ENCODE measurements at places on chromosomes 2 and 18.

DNA sequence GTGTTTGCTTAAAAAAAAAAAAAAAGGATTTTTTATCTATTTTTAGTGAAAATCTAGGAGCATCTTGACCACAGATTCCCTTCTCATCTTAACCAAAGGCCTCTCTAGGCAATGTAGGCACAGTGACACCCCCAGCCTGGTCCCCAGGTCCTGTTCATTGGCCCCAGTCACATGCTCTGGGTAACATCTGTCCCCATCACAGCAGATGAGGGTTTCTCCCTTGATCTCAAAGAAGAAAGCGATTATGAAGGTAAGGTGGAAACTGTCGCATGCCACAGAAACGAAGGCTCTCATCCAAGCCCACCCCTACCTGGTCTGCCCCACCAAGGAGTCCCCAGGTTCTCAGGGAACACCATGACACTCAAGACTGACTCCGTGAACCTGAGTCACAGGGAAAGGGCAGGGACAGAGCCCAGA is 4.7 kb downstream of the HS6ST1 start:
- DNase-seq, result no peak

DNA sequence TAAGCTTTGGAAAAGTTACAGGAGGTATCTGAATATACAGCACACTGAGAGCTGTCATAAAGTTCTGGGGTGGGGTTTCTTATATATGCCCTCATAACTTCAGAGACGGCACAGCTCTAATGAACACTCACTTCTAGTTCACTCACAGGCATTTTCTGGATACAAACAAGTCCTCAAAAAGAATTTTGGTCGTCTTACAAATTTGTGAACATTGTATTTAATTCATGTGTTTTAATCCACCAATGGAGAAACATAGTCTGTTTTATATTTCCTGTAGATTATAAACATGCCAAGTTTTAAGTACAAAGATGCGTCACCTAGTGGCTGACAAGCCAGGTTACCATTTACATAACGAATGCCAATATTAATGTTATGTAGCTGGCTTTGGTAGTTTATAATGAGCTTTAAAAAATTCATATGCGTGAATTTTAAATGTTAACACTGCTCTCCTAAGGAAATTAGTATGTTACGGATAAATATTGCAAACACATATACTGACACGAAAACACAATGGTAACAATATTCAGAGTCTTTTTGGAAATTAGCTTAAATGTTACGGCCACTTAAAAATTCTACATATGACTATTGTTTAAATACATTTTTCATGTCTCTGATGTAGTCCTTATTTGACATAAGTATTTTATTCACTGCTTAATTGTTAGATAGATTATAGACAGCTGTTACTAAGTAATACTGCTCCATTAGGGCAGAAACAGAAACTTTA is 2.5 kb downstream of the COL3A1 start:
- peak; percentile 52 for DNase-seq

DNA sequence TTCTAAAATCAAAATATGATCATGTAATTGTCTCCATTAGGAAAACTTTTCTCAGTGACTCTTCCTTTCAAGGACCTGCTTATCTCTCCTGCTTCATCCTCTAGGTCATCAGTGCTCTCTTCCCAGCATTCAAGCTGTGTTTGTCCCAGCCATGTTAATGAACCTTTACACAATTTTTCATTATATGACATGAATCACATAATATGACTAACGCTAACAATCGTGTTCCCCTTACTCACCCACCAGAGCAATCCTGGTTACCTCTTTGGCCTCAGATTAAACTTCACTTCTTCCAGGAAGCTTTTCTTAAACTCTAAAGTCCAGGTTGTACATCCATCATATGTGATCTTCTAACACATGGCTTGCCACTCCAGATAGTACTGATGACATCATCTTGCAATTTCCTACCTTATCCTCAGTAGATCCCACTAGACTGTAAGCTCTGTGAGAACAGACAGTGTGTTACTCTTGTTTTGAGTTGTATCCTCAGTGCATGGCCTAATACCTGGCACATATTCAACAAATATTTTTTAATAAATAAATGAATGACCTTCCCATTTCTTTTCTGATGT is 882.9 kb upstream of the ZEB2 start:
- DNase-seq, result no peak

DNA sequence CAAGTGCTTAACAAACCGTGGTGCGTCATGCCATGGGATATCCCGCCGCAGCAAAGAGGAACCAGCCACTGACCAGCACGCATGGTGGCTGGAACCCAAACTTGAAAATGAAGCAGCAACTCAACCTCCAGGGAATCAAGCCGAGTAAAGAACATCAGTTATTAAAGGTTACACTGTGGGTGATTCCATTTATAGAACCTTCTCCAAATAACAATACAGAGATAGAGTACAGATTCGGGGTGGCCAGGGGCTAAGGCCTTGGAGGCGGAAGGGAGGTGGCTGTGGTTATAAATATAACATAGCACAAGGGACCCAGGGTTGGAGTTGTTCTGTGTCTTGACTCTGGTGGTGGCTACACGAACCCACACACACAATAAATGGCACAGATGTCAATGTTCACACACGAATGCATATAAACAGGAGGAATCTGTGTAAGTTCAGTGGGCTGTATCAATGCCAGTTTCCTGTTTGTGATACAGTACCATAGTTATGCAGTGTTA is 123.1 kb downstream of the EIPR1 start:
- DNase-seq, result no peak

DNA sequence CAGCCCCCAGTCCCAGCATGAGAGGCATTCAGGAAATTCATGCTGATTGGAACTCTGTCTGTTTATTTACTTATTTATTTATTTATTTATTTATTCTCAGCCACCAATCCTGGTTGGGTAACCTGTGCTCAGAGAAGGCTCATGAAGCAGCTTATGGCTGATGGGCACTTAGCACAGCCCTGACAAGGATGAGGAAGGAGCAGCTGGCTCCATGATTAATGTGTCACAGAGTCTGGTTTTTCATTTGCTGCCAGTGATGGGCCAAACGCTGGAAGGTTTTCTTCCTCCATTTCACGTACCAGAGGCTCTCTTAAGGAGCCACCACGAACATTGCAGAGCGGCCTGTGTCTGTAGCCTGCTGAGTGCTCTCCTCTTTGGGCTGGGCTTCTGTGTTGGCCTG is 28.3 kb upstream of the KCNS3 start:
- no peak for DNase-seq

DNA sequence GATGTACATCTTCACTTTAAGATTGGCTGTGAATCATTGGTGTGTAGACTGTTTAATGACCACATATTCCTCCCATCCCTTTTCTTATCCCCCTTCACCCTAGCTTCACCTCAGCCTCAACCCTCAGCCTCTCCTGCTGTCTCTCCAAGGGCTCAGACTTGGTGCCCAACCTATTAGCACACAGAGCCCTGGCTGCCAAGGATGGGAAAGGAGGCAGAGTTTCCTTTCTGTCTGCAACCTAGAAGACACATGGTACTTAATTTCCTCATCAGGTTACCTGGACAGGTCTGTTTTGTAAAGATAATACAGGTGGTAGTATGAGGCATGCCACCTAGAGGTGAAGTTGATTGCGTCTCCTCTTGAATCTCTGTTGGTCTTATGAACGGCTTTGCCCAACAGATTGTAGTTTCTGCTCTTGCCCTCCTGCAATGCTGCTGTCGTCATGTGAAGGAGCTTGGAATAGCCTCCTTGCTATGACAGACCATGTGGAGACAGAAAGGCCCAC is 44.5 kb upstream of the RMND5A start:
- no peak for DNase-seq

- no peak for DNase-seq
These were observed 290.0 kb downstream of the CYP26B1 start for GRCh38 chr2:71857636-71858035.

DNA sequence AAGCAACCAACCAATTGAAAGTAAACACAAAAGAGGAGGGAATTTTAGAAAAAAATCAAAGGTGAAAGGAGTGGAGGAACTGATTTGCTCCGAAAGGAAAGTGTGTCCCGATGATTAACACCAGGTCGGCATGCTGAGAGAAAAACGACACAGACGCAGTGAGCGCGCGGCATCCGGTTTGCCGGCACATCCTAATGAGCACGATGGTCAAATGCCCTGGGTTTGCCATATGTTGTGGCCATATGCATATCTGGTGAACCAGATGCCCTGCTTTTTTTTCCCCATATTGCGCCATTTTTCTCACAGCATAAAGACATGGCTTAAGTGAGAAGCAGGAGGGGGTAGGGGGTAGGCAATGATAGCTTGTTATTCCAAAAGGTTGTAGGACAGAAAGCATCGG is 626.7 kb downstream of the BCL11A start:
- no peak for DNase-seq

- no peak for DNase-seq
These were observed 417.1 kb upstream of the CDH2 start for GRCh38 chr18:28594034-28594433.

DNA sequence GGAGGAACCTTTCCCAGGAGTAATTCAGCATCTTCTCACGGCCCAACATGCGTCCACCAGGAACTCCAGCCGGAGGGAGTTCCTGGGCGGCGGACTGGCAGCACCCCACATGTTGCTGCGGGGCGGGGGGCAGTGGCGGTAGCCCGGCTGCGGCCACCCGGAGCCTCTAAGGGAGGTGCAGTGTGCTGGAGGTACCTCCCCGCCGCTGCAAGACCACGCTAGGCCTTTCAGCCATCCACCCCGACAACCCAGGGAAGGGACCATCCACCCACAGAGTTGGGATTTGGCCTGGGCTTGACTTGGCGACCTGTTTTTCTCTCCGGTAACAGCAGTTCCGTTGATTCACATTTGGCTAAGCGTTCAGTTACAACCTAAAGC is 625 bp downstream of the LYPD6 start:
- no peak for DNase-seq

GRCh38 chr2:20352230-20352578 is 1.6 kb upstream of the PUM2 start:
- DNase-seq, result no peak

GRCh38 chr2:109557309-109557708 is 56.5 kb downstream of the SEPTIN10 start:
- DNase-seq, result no peak

- DNase-seq, result no peak
These were observed 298.5 kb downstream of the INSIG2 start for GRCh38 chr2:118386641-118387302.

DNA sequence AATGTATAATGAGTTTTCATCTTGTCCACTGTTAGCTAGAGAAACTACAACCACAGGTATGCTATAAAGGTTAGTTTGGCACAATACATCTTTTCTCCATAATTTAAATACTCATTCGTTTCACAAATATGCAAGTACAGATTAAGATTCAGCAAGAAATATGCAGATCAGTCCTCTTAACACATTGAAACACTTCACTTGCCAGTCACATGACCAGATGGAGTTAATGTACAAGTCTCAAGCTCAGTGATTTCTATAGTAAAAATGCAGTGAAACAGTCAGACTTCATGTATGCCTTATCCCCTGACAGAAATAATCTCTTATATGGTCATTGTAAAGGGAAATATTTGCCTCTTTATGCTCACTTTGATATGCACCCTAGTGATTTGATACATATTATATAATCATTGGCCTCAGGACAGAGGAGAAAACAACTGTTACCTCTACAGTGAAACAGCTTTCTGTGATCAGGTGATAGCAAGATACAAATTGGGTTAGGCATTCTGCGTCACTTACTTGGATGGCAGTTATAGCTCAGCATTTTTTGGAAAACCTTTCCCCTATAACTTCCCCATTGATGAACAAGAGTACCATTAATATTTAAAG is 104.6 kb downstream of the TCF4 start:
- no peak for DNase-seq

DNA sequence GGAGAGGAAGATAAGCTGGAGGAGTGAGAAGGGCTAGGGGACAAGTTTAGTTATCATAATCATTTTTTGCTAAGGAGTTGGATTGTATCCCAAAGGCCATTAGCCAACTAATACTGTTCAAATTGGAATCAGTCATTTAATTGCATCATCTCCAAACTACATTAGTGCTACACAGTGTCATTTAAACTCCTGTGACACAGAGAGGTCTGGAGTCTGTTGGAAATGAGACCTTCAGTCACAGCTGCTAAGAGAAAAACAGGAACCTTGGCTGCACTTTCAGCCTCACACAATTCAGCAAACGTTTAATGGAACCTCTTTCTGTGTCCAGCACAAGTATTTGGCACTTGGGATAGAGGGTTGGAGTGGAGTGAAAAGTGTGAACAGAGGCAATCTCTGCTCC is 175.5 kb upstream of the MGAT5 start:
- no peak for DNase-seq

DNA sequence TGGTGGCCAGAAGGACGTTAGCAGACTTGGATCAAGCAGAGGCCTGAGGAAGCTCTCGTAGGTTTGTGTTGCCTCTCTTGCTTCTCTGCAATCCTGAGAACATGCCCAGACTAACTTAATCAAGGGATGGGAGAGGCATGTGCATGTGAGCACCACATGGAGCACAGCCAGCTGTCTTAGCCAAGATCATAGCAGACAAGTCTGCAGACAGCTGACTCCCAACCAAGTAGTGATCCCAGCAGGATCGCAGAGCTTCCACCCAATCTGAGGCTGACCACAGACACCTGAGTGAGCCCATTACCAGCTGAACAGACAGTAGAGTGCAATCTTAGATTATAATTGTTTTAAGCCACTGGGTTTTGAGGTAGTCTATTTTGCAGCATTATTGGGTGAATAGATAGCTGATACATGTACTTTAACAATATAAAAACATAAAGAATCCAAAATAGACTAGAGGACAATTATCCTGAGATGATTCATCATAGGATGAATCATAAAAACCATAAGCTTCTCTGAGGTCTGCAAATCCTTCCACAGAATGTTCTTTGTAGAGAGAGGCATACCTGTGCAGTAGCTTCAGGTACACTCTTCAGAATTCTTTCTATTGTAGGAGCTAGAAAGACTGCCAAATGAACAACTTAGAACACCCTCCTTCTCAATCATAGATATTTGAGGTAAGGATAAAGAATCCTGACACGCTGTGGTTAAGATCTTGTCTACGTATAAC is 25.2 kb upstream of the FAM110C start:
- no peak for DNase-seq

DNA sequence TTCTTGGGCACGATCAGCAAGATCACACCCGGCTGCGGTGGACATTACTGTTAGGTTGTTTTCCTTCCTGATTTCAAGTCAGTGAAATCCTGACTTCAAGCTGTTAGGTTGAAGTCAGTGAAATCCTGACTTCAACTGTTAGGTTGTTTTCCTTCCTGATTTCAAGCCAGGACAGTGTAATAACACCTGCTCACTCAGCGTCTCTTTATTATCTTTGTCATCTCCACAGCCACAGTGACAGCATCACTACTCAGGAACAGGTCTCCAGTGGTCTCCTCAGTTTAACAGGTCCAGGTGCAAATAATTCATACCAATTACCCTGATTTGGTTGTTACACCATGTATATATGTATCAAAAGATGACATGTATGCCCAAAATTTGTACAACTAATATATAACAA is 208.1 kb upstream of the REG3G start:
- no peak for DNase-seq

- no peak for DNase-seq
These were observed 251.3 kb downstream of the PARD3B start for GRCh38 chr2:204796581-204796980.

- DNase-seq, result no peak
These were observed 118.9 kb downstream of the TMEM18 start for GRCh38 chr2:558302-558642.

- no peak for DNase-seq
These were observed 141.5 kb downstream of the SPHKAP start for GRCh38 chr2:228039752-228040534.
